Activated T-helper 9 cell treated with anti-CD3 and anti-CD28 coated beads, Interleukin-2, amount 50 U/mL, for 16 hours (primary cell): ENCODE measurements at places on chromosomes 1 and 21.

DNA sequence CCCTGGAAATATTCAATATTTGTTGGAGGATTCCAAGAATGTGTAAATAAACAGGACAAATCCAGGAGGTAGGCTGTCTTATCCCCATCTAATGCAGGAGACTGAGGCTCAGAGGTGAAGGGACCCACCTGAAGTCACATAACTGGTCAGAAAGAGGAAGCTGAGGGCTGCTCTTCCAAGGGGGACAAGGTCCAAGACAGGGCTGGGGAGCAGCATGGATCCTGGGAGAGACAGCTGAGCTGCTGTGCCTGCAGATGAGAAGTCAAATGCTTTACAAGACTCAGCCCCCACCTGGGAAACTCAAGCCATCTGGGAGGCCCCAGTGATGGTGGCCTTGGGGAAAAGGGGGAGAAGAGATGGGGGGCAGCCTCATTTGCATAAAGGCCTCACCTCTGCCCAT is 224.4 kb downstream of the PTPRU start:
- DNase-seq, result no peak

DNA sequence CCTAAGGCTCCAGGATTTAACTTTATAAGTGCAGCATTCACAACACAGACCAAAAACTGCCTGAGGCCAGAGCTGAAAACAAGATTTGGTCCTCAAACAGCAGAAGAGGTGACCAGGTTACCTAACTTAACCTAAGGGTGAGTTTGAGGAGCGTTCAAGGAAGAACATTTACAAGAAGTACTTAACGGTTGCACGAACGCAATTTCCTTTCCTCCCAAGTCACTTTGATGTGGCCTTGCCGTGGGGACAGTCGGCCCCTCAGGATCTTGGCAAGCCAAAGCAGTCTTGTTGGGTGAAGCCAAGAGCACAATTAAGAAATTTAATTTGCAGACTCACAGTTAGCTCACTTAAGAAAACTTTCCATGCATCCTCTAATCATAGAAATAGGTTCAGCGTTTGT is 202.6 kb upstream of the COA6 start:
- DNase-seq, result no peak

GRCh38 chr1:216945538-216946080 is 222.4 kb upstream of the ESRRG start:
- no peak for DNase-seq

GRCh38 chr1:232287676-232288569 is 342.0 kb downstream of the SIPA1L2 start:
- DNase-seq, result no peak

DNA sequence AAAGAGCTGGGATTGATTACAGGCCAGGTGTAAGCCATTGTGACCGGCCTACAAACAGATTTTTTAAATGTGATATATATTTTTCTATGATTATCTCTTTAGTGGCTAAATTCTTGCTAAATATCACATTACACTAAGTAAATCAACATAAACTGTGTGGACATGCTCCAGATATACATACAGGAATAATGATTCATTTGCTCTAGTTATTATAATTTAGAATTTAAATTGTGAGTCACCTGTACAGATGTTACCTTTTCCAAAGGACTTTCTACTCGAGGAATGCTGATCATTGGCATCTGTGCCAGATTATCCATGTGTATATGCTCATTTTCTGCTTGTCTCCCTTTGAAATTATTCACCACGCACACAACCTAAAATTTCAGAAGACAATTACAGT is 90.1 kb downstream of the PLPPR5 start:
- no peak for DNase-seq

GRCh38 chr1:1826356-1827088 is 48.3 kb upstream of the NADK start:
- DNase-seq, result no peak

DNA sequence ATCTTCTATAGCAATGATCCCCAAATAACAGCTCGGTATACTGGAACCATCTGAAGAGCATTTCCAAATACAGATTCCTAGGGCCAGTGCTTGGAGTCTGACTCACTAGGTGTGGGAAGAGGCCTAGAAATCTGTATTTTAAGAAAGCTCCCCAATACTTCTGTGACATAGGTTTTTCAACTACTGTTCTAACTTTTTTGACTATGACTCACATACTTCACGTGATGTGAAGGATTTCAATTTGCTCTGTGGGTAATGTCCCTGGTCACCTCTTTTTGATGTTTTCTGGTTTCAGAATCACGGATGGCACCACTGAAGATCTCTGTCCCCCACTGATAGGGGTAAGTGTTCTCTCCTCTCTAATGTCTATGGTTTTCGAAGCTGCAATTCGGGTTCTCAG is 11.0 kb downstream of the ORC1 start:
- DNase-seq, result no peak

GRCh38 chr21:38448671-38449385 is 49.4 kb downstream of the ERG start:
- DNase-seq, result no peak

GRCh38 chr1:39359028-39359570 is 132.3 kb upstream of the BMP8A start:
- no peak for DNase-seq

- DNase-seq, result no peak
Measured at GRCh38 chr1:16111771-16112595, 38.5 kb upstream of the FAM131C start.

DNA sequence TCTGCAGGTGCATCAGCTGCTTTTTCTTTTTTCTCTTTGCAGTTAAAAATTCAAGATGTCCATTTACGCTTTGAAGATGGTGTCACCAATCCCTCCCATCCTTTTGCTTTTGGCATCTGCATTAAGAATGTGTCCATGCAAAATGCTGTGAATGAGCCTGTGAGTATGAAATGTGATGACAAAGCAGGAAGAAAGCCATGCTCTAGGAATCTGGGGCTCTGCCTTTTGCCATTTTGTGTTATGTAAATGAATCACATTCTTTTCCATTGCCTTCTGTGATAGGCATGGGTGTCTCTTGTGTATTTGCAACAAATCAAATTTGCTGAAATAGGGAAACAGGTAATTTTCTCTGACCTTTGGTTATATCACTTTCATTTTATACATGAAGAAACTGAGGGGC is 19.4 kb downstream of the VPS13D start:
- DNase-seq, result no peak

DNA sequence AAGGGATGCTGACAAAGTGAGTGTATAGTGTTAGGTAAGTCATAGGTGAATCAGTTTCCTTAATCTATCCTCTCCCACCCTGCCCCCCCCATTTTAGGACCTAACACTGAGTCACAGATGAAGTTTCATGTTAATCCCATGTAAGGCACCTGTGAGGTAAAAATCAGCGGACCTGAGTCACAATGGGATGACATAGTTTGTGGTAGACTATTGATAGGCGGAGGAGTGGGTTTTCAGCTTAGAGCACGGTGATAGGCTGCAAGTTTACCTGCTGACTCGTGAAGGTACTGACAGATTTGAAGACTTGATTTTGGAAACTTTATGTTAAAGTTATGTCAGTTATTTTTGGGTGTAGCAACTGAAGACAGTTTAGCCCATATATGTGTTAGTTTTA is 1.7 kb downstream of the TOR1AIP1 start:
- peak; percentile 41 for DNase-seq

- no peak for DNase-seq
Measured at GRCh38 chr1:174931214-174931613, 68.5 kb upstream of the CACYBP start.

- no peak for DNase-seq
Measured at GRCh38 chr1:32491386-32491785, 26.5 kb downstream of the ZBTB8B start.

GRCh38 chr1:227786673-227787512 is 28.6 kb upstream of the PRSS38 start:
- DNase-seq, result no peak

GRCh38 chr1:45221716-45222115 is 15.3 kb upstream of the ZSWIM5 start:
- no peak for DNase-seq
